ENCODE measurements at places on chromosomes 1 and 21. TPM values are rescaled to one million over a fixed set of nuclear protein-coding genes. Genes with fewer than 3 reads are reported as not detected.
A peak's percentile ranks its signal among the peaks of the same experiment; 100 is the strongest.

S100A3 gene
- total RNA-seq, result not detected

GPX7 gene
- 29.4 TPM for total RNA-seq

DNA sequence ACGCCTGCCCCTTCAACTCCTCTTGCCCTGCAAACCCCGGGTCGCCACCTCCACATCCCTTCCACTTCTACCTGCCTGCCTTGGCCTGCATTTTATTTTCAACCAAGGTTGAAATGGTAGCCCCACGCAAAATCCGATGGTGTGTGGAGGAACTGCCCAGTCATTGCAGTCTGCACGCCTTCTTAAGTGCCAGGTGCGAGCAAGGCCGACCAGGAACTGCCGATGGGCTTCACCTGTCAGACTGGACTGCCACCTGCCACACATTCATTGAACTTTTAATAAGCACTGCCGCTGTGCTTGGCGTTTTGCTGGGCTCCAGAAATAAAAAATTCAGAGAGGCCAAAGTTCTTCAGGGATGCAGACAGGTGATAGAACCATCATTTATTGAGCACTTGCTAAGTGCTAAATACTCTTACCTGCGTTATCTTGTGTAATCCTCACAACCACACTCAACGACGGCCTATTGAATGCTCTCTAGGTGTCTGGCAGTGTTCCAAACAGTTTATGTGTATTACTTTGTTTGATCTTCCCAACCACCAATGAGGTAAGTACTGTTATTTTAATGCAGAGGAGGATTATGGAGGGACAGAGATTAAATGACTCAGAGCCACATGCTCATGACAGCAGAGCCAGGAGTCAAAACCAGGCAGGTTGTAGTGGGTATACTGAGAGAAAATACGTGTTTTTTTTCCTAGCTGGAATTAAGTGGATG lies 36.2 kb downstream of the CACHD1 start:
- peak; percentile 33 for DNase-seq

HES3 gene
- not detected for total RNA-seq

SPOCD1 gene
- not detected for total RNA-seq

- peak; percentile 52 for DNase-seq
Measured at GRCh38 chr1:154325583-154326545, 539 bp downstream of the ATP8B2 start.

HTR1D gene
- not detected for total RNA-seq

DNA sequence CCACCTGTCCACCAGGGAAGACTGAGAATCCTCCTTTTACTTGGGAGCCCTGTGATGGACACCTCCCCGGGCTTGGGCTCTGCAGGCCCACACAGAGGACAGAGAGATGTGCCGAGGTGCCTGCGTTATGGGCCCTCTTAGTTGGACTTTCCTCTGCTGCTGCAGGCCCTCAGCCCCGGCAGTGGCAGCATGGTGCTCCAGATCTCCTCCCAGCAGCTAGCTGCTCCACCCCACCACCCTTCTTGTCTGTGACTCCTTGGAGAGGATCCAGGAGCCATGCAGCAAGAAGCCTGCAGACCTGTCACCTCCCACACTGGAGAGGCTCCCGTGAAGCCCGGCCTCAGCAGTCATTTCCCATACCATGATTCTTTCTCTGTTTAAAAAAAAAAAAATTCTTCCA lies 27.4 kb downstream of the PHGDH start:
- DNase-seq, result no peak

SYCP1 gene
- not detected for total RNA-seq

DNA sequence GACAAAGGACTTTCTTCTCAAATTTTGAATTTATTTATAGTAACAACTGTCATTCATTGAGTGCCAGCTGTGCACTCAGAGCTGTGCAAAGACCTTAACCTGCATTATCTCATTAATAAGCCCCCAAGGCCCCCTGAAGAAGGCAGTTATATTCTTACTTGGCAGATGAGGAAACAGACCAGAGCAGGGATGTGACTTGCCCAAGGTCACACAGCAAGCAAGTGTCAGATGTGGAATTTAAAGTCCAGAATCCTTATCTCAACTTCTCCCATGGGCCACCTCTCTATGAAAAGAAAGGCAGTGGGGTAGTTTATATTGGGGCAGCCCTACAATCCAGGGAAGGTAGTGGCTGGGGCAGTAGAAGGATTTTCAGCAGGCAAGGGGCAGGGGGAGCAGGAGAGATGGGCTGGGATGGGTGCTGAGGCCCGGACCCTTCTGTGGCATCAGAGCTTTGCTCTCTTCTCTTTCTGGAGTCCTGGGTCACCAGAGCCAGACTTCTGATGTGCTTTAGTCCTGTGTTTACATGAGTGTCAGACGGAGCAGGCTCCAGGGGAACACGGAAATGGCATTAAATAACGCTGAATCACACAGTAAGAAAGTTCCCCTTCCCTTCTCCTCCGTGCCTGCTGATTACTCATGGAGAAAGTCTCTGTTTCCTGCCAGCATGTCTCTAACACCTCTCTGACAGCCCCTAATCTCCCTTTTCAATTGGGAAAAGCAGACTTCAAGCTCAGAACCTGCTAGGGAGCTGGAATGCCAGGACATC lies 39.5 kb downstream of the EPHB2 start:
- DNase-seq, result no peak
